ENCODE measurements at places on chromosomes 13 and 19.

DNA sequence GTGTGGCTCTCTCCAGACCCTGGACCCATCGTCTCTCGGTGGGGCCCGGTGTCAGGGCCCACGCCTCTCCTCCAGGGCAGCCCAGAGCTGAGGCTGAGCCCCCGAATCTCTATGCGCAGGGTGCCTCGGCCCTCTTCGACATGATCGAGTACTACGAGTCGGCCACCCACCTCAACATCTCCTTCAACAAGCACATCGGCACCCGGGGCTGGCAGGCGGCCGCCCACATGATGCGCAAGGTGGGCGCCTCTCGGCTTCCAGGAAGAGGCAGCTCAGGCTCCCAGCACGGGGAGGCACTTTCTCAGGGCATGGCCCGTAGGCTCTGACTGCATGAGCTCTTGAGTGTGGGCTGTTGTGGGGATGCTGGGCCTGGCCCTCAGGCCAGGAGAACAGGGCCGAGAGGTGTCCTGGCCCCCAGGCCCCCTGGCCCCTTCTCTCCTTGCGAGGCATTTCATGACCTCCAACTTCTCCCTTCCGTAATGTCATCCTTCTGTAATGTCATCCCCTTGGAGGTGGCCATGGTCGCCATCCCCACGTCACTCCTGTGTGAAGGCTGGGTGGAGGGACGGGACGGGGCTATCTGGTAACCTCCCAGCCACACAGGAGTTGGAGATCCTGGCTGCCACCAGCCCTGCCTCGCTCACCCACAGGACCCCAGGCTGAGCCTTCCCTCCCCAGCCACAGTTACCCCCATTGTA lies 19.4 kb downstream of the NKPD1 start:
- DNase-seq = no peak

DNA sequence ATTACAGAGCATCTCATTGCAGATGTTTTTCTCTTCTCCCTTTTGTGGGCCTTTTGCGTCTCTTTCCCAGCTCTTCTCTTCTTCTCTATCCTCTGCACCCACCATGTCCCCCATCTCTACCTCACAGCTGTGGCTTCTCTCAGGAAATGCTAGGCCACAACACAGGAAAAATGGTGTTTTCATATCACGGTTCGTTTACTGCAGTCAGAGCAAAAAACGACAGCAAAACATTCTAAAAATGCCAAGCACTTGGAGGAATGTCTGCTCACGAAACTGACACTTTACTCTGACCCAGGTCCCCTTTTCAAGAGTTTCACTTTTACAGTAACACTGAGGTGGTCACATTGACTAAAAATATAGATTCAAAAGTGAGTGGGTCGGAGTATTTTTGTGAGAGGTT lies 152.2 kb downstream of the DCT start:
- DNase-seq = peak; percentile 36

DNA sequence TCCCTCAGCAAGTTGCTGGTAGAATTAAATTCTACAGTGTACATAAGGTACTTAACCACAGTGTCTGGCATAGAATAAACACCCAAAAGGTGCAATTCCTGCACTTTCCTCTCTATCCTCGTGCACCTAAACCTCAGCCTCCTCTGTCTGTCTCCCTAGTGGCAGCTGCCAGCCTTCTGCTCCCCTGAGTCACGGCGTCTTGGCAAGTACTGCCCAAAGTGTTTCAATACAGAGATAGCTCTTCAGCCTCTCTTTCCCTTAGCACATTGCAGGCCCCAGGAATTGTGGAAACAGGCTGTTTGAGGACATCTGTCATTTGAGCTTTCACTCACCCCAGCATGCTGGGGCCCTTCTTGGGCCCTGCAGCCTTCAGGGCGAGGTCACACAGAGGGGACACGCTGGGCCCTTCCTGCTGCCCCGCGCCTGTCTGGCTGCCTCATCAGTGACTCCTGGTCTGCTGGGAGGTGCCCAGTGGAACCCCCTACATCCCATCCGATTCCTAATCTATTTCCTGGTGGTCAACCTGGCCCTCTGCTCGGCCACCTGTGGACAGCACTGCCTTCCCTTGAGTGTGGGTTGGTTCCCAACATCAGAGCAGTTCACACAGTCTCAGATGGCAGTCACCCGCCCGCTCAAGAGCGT lies 19.3 kb downstream of the COL4A2 start:
- DNase-seq = peak; percentile 50

DNA sequence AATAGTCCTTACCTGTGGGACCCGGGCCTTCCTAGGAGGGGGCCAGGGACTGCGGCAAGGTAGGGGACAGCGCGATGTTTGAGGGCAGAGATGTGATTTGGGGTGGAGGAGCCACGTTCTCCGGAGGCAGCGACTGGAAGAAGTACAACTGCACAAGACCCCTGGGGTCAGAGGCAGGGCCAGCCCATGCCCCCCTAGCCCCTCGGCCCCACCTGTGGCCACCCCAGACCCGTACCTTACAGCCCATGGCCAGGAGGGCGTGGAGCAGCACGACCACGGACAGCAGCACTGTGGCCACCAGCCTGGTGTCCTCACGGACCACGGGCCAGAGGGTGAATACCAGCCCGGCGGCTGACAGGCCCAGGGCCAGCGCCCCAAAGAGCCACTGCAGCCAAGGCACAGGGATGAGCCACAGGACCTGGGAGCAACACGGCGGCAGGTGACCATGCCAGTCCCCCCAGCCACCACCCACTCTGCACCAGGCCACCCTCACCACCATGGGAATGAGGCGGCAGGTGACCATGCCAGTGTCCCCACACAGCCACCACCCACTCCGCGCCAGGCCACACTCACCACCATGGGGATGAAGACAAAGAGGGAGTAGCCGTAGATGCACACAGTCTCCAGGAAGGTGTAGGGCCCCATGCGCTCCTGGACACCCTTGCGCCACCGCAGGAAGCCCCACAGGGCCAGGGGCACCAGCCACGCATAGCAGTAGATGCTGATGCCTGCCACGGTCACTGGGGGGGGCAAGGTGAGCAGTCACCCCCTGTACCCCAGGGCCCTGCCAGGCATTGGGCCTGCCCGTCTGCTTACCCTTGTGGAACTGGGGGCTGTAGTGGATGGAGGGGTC lies 5.0 kb downstream of the YIPF2 start:
- DNase-seq = no peak

DNA sequence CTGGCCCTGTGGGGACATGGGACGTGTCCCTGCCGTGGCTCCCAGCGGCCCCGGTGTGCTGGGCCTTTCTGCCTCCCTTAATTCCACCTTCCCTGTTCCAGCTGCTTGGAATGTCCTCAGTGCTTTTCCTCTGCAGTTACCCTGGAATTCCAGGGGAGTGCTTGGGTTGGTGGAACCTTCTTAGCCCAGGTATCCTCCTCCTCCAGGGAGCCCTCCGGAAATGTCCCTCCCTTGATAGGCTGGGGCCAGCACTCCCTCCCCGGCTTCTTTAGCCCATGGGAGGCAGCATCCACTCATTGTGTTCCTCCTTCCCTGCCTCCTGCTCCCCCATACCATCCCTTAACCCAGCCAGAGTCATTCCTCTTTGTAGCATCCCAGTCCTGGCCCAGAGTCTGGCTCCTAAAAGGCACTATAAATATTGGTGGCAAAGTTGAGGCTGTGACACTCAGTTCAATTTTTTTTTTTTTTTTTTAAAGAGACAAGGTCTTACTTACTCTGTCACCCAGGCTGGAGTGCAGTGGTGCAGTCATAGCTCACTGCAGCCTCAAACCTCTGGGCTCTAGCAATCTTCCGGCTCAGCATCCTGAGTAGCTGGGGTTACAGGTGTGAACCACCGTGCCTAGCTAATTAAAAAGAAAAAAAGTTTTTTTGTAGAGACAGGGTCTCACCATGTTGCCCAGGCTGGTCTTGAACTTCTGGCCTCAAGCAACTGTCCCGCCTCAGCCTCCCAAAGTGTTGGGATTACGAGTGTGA lies 13.7 kb upstream of the SLC7A10 start:
- DNase-seq = no peak

GRCh38 chr19:47854459-47854858 lies 4.6 kb upstream of the TPRX2 start:
- DNase-seq = no peak

- DNase-seq = no peak
These were observed 201.9 kb downstream of the KCTD12 start for GRCh38 chr13:76684336-76684735.

DNA sequence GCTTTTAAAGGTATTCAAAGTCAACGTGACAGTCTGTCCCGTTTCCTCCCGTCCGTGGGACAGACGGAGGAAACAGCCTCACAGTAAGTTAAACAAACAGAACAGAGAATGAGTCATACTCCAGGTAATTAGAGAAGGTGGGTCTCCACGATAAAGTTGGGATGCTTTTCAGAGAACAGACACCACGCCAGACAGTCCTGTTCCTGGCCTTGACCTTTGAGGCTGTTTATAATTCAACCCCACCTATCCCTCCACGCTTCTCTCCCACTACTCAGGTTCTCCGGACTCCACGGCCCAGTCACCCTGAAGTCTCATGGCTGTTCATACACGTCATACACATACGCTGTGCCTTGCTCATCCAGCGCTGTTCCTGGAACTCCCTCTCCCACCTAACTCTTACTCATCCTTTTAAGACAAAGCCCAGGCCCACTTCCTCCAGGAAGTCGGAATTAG lies 42.5 kb downstream of the ARHGEF18 start:
- peak; percentile 69 for DNase-seq

- DNase-seq = no peak
These were observed 22.0 kb downstream of the ZNF235 start for GRCh38 chr19:44282846-44283245.

DNA sequence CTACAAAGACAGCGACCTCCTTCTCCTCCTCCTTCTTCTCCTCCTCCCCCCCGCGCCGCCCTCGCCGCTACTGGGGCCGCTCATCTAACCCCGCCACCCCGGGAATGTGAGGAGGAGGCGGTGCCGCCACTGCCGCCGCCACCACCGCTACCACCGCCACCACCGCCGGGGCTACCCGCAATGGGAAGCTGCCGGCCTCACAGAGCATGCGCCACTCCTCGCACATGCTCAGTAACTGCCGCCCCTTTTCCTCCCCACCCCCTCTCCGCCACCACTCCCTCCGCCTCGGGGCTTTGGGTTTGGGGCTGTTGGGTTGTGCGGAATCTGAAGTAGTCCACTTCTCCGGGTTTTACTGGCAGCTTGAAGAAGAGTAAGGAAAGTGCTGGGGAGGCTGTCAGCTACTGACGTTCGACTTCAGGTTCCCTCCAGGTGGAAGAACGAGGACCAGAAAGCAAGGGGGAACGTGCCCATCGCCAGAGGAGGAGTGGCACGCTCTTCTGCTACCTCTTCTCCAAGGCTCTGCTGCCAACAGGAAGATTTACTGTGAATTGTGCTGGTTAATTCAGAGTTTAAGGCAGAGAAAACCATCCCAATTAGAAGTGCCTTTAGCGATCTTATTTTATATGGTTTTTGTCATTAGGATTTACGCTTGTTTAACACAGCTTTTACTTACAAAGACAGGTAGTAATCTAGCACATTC lies at the start of gene MYCBP2:
MYCBP2 (minus strand) TSS at position 190 of the 700 bp plus-strand sequence. CDS start 319 bp downstream, outside the sequence.
- DNase-seq = peak; percentile 98

- peak; percentile 37 for DNase-seq
These were observed 550 bp downstream of the ZNF383 start for GRCh38 chr19:37218592-37218935.

GRCh38 chr13:62418376-62418775 lies 1002.7 kb upstream of the PCDH20 start:
- no peak for DNase-seq

DNA sequence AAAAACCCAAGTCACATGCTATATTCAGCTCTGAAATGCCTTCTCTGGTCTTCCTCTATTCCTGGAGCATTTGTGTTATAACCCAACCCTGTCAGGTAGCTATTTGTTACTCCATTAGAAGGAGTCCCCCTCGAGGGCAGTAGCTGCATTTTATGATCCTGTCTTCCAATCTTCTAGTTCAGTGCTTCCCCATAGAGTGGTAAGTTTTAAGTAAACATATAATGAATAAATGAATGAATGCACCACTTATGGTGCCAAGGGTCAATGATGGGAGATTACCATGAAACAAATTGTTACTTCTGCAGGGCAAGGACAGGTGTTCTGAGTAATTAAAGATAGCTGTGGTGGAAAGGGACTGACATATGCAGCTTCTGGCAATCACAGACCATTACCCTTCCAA lies 4.0 kb downstream of the RASL11A start:
- DNase-seq = no peak

- no peak for DNase-seq
These were observed 48.6 kb upstream of the ARHGEF7 start for GRCh38 chr13:111066544-111066943.

DNA sequence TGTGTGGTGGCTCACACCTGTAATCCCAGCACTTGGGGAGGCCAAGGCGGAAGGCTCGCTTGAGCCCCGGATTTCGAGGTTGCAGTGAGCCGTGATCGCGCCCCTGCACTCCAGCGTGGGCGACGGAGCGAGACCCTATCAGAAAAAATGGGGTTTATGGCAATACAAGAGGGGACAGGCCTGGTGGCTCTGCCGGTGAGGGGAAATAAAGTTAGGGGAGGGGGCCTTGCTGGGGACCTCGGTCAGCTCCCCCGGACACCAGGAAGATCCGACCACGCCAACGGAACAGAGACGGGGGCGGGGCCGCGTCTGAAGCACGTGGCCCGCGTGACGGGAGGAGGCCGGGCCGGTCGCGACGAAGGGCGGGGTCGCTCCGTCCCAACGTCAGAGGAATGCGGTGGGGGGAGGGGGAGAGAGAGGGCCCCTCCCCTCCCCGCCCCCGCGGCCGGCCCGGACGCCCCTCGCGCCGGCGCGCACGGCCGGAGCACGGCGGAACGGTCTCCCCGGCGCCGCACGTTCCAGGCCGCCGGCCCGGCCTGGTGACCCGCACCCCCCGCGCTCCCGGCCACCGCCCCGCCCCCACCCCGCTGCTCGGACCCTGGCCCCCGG lies 1.9 kb upstream of the HNRNPL start:
- DNase-seq = peak; percentile 93

DNA sequence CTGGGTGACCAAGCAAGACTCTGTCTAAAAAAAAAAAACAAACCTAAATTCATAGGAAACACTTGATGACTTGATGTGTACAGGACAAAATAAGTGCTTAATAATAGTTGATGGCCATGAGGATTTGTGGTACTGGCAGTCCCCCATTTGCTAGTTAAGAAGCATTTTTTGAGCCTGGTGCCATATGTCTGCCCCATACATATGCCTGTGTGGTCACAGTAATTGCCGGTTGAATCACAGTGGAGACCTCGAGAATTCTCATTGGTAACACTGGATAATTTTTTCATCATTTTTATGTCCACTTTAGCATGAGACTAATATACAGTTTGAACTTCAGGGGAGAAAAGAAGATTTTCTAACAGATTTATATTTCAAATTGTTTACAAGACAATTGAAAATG lies 79.2 kb downstream of the LRCH1 start:
- DNase-seq = peak; percentile 30

- no peak for DNase-seq
These were observed 27.3 kb upstream of the STARD13 start for GRCh38 chr13:33312861-33313212.

DNA sequence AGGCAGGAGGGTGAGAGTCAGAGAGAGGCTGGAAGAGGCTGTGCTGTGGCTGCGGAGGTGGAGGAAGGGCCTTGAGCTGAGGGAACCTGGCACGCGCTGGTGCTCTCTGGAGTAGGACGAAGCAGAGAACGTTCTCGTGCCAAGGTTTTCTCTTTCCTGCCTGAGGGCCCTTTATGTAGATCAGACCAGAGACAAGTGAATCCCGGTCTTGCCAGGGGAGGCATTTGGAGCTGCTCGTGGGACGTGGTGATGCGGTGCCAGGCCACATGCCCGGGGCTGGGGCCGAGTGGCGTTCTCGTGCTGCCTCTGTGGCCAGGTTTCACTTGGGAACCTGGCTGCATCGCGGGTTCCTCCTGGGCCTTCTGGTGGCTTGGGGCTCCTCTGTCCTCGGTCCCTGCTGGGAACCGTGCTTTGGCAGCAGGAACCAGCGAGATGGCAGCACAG lies 54.2 kb downstream of the KDM4B start:
- DNase-seq = no peak

- DNase-seq = no peak
These were observed 17.9 kb downstream of the MLLT1 start for GRCh38 chr19:6261883-6262282.

Measured in EH (cell line).